Activated naive CD8-positive, alpha-beta T cell treated with anti-CD3 and anti-CD28 coated beads for 36 hours (primary cell): ENCODE measurements at places on chromosomes 16 and 17.

DNA sequence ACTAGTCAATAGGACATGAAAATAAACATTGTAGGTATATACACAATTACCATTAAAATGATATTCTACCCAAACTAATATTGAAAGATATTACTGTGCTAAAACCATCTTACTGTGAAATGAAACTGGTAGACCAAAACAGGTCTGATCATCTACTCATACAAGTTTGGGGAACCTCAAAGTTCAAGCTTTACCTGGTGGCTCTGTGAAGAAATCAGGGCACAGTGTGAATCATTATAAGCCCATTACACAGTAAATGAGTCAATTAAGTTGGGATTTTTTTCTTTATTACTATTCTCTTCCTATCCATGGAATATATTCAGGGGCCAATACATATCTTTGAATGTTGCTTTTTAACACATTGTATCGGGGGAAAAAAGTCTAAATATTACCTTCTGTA is 57.1 kb downstream of the HELZ start:
- no peak for DNase-seq

DNA sequence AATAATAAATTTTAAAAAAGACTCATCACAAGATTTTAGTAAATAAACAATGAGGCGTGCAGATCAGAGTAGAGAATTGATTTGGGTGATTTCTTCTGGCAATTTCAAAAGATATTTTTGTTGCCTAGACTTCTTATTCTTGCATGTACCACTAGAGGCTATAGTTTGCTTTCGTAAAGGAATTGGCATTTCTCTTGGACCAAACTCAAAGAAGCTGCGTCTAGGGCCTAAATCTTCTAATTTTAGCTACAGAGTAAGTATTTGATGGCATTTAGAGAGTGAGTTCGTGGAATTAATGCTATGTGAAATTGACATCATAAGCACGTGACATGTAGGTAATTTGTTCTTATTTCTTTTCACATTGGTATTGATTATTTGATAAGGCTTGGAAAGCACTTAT is 24.4 kb upstream of the ABCC11 start:
- DNase-seq: no peak

DNA sequence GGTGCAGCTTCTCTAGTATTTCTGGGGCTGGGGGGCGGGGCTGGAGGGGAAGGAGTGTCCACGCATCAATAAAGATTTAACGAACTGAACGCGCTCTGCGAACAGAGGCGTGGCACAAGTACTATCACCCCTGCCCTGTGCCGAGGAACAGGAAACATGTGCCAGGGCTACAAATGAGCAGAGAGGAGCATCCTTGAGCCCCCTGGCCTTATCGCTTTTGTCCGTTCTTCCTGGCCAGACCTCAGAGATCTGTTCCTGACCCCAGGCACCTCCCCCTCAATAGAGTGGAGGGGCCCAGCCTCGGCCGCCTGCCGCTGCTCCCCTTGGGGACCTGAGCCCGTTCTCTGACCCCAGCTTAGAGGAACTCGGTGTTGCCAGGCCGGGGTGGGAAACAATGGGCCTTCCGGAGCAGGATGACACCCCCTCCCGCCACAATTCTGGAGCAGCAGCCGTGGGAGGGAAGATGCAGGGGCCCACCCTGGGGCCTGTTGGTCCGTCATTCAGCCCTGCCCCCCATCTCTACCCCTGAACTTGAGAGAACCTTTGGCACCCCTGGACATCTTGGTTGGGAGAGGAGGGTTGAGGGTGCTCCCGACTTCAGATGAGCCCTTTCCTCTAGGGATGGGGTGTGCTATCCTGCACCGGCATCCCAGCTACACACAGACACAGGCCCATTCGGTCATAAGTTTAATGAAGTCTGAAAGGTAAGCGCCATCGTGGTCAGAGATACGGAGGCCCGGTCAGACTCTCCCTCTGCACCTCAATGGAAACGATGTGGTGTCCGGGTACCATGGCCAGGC is 1.1 kb downstream of the NAA38 start:
- no peak for DNase-seq

GRCh38 chr16:89563639-89564392 is 3.3 kb downstream of the RPL13 start:
- DNase-seq: no peak

GRCh38 chr17:80676096-80676466 is 131.4 kb downstream of the RPTOR start:
- no peak for DNase-seq

GRCh38 chr16:83794860-83795554 is 12.8 kb upstream of the HSBP1 start:
- no peak for DNase-seq

GRCh38 chr17:65254166-65254565 is 117.0 kb downstream of the RGS9 start:
- no peak for DNase-seq
